ENCODE measurements at places on chromosomes 11 and 22. TPM values are rescaled to one million over a fixed set of nuclear protein-coding genes. Genes with fewer than 3 reads are reported as not detected.

BCO2 gene
- 21.1 TPM for total RNA-seq

DNA sequence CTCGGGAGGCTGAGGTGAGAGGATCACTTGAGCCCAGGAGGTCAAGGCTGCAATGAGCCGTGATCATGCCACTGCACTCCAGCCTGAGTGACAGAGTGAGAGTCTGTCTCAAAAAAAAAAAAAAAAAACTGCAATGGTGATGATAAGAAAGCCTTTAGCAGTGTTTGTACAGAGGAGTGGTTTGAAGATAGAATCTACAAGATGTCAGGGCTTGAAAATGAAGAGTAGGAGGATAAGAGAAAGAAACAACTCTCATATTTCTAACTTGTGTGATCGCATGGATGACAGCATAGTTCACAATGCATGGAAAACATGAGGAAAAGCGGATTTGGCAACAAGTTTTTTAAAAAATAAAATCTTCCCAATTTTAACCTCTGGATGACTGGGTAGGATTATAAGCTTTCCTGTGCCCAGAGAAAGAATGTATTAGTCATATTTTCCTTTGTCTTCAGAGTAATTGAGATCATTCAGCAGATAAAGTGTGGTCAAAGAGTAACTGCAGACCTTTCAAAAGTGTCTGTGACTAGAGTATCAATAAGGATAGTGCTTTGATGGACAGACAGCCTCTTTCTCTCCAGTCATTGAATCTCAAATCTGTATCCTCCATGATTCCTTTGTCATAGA, 328.1 kb downstream of the CASP12 start:
- DNase-seq, result no peak

MUC15 gene
- 3.2 TPM for total RNA-seq

INCENP gene
- 16.8 TPM for total RNA-seq

GRM5 gene
- total RNA-seq, result 0.21 TPM

LSP1 gene
- 84.2 TPM for total RNA-seq

- no peak for DNase-seq
Observed at GRCh38 chr11:45267652-45268299, 18.4 kb downstream of the SYT13 start.

OR5M8 gene
- not detected for total RNA-seq

DNA sequence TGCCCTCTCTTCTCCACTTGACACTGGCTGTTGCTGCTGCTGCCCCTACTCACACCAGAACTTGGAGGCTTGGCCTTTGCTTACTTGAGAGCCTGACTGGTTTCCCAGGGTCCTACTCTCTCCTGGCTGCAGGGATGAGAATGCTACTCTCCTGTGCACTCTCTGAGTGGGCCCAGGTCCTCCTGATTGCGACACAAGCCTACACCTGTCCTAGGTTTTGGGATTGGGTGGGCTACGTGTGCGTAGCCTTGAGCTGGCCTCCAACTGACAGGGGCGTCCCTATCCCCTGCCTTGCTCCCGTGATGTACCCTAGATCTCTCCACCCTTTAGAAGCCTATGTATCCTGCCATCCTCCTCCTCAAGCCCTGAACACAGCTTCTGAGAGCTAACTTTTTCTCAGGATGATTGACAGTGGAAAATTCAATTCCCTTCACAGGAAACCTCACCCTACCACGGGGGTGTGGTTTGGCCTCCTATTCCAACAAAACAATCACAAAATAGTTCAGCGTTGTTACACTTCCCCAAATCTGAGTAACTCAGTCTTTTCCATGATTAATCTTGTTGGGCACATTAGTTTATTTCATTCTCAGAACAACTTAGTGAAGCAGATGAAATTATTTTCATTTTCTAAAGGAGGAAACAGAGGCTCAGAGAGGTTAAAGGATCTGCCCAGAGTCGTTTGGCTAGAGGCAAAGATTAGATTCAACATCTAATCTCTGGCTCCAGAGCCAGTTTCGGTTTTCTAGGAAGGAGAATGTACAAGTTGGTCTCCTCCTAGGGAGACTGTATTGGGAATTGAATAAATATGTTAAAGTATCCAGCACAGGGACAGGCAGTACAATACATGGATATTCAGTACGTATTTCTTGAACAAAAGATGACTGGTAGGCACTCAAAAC, 17.6 kb upstream of the AMOTL1 start:
- no peak for DNase-seq

GRCh38 chr11:17986007-17986710, 26.7 kb downstream of the SERGEF start:
- DNase-seq, result no peak

CELSR1 gene
- total RNA-seq, result 18.1 TPM

GRCh38 chr11:41613326-41613725, 153.9 kb upstream of the LRRC4C start:
- no peak for DNase-seq

DNA sequence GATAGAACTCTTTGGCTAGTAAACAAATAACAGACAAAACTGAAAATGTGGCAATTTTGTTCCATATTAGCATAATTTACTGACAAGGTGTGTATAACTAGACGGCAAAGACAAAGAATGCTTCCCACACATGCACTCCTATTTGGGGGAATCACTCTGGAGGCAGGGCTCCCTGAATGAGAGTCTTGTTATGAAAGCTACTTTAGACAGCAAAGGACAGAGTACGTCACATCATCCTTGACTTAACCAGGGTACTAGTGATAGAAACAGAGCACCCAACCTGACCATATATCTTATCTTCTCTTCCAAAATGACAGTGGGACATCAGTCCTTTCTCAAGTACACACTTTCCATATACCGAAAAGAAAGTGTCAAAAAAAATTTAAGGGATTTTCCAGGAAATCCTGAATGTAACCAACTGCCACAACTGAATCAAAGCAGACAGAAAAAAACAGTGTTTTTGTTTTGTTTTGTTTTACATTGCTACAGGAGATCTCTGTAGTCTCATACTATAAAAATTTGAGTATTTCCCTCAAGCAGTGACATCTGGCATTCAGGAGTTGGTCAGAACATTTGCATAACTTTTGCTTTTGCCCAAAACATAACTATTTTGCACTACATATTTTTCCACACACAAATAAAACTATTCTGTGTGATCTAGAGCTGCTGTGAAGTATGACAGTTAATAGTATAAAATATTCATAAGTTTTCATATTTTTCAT, 98.9 kb downstream of the ARHGAP20 start:
- DNase-seq, result no peak

DNA sequence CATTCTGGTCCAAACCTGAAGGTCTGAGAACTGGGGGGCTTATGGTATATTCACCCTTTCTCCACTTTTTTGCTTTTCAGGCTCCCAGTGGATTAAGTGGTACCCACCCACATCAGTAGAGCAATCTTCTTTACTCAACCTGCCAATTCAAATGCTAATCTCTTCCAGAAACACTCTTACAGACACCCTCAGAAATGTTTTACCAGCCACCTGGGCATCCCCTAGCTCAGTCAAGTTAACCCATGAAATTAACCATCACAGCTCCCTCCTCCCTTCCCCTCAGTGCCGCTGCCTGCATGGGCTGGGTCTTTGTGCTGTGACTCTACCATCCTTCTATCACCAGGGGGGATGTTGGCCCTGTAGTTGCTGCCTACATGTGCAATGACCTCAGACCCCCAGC, 398.7 kb downstream of the BUD13 start:
- DNase-seq, result no peak

GRCh38 chr11:36073411-36074203, 129.7 kb downstream of the LDLRAD3 start:
- peak; percentile 96 for DNase-seq
